Posterior vena cava (tissue), 2 donors: ENCODE measurements at places on chromosomes 1 and 21. TPM values are rescaled to one million over a fixed set of nuclear protein-coding genes. Genes with fewer than 3 reads are reported as not detected.
A peak's percentile ranks its signal among the peaks of the same experiment; 100 is the strongest.

FALEC gene
- total RNA-seq: not detected

CFHR1 gene
- total RNA-seq: 0.76 TPM

SLAMF6 gene
- total RNA-seq: 0.62 TPM

CLDN19 gene
- not detected for total RNA-seq

PUSL1 gene
- total RNA-seq: 10.5 TPM

HSPA6 gene
- total RNA-seq: 6.7 TPM

- peak; percentile 92 for DNase-seq
These were observed at the start of gene HECTD3 for GRCh38 chr1:45010855-45011811. Gene HECTD3 (minus strand): TSS chr1:45011324. CDS start chr1:45011257, 67 bp downstream.

GRCh38 chr1:30334767-30335166, 388.6 kb downstream of the MATN1 start:
- peak; percentile 35 for DNase-seq

- no peak for DNase-seq
These were observed 65.2 kb downstream of the SERINC2 start for GRCh38 chr1:31478167-31478566.

- no peak for DNase-seq
These were observed 77.0 kb downstream of the CAMK2N1 start for GRCh38 chr1:20409012-20409411.

- no peak for DNase-seq
These were observed 17.5 kb downstream of the RSPH1 start for GRCh38 chr21:42478504-42478903.

DNA sequence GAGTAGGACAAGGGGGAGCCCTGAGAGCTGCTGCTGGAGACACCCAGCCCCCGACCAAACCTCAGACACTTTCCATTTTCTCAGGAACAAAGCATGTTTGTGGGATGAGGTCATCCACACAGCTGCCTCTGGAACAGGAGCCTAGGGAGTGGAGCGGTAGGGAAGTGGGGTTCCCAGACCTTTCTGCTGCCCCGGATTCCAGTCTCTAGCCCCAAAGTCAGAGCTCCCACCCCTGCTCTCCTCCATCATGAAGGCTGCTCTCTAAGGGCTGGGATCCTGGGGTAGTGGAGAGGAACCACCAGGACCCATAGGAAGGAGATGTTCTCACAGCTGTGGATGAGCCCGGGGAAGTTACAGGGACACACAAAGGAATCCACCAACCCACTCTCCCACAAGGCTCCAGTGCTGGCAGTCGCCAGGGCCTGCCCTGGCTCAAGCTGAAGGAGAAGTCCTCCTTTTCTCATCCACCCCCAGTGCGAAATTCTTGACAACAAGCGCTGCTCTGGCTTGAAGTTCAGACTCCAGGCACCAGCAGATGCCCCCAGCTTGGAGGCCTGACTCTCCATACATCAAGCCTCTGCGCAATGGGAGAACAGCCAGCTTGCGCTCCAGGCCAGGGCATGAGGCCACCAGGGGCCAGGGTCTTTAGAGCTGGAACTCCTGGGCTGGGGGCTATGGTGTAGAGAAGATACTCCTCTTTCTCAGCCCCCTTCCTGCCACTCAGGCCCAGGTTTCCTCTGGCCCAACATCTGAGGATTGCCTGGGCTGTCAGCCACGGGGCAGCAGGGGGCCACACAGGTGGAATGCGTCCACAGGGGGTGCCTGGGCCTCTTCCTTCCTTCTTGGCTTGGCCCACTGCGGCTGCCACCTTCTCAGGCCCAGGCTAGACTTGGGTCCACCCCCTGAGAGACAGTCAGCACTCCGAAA, 4.5 kb downstream of the FHL3 start:
- DNase-seq: peak; percentile 84

DNA sequence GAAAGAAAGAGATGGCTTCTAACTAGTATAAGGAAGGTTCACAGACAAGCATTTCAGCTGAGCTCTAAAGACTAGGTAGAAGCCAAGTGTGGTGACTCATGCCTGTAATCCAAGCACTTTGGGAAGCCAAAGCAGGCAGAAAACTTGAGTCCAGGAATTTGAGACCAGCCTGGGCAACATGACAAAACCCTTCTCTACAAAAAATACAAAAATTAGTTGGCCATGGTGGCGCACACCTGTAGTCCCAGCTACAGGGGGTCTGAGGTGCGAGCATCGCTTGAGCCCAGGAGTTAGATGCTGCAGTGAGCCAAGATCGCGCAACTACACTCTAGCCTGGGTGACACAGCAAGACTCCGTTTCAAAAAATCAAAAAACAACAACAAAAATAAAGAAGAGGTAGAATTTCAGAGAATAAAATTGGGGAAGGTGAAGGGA, 27.8 kb downstream of the FBXO42 start:
- no peak for DNase-seq

DNA sequence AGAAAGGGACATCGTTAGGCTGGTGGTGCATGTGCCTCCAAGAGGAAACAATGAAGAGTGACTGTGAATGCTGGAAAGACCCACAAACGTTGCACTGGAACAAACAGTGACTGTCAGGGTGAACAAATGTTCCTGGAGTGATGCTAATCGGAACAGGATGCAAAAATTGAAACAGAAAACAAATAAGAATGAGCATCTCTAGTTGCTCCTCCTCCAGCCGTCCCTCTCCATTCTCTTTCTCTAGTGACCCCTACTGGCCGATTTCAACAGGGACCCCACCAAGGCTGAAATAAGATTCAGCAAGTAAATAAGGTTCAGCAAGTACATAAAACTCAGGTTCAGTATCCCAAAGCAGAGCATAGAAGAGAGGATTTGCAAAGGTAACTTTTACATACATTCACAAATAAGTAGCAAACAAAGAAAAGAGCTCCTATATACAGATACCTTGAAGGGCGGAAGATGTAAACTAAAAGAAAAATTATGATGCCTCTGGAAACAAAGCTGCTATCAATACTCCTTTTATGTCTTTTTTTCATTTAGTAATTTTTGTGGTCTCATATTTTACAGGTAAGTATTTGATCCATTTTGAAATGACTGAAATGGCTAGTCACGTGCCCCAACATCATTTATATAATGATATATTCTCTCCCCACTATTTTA, 836.1 kb upstream of the ADAMTS5 start:
- no peak for DNase-seq

DNA sequence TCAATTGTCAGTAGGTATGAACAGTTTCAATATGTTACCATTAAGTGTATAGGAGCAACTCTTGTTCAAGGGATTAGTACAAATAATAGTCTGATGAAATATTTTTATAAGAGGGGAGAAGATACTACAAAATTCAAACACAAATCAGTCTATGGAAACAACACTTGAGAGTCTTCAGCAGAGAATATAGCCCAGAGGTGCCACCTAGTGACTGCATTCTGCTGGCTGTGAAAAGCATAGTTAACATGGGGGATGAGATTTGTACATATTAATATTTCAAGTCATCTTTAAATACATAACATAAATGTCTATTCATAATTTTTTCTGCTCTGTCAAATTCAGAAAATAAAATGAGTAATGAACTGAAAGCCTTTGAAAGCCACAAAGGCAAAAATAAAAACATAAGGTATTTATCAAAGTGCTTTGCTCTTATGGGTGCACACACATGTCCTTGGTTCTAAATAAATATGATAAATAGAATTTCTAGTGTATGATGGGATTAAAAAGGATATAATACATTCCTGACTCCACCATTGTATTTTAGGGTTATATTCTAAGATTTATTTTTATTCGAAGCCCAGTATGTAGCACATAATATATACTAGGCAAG, 440.9 kb upstream of the ZRANB2 start:
- no peak for DNase-seq

DNA sequence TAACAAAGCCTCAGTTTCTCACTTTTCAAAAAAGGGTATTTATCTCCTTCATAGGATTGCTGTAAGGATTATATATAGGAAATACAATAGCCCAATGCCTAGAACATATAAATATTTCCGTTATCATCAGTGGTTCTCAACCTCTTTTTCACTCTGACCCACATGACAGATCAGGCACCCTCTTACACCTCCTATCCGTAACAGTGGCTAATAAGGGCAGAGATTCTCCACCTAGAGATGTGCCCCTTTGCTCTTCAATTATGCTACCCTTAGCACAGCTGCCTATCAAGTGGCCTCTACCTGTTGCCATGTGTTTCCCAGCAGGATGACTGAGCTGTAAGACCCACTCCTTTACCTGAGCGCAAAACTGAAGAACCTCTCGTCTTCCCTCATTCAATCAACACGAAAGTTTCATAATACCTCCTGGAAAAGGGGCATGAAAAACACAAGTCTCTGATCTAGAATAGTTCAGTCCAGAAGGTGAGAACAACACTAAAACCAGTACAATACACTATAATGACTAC, 10.5 kb downstream of the PUM1 start:
- DNase-seq: no peak

DNA sequence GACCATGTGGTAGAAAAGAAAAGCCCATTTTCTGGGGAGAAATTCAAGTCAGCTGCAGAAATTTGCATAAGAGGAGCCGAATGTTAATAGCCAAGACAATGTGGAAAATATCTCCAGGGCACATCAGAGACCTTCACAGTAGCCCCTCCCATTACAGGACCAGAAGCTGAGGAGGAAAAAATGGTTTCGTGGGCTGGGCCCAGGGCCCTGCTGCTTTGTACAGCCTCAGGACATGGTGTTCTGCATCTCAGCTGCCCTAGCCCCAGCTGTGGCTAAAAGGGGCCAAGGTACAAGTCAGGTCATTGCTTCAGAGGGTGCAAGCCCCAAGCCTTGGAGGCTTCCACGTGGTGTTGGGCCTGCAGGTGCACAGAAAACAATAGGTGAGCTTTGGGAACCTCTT, 108.3 kb downstream of the DMRTB1 start:
- DNase-seq: peak; percentile 41

DNA sequence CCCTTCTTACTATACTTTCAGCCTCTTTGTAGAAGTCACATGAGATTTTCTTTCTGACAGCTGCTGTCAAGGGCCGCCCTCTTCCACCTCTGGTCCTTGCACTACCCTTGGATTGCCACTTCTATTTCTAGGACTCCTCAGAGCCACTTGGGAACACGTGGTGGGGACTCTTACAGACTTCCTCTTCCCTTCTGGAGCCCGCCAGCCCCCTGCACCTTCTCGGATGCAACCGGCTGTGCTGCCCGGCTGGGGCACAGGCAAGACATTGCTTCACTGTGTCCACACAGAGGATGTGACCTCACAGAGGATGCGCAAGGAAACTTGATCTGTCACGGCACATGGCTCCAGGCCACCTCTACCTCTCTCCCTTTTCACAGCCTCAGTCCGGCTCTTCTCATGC, 2.4 kb upstream of the IKBKE start:
- peak; percentile 92 for DNase-seq

DNA sequence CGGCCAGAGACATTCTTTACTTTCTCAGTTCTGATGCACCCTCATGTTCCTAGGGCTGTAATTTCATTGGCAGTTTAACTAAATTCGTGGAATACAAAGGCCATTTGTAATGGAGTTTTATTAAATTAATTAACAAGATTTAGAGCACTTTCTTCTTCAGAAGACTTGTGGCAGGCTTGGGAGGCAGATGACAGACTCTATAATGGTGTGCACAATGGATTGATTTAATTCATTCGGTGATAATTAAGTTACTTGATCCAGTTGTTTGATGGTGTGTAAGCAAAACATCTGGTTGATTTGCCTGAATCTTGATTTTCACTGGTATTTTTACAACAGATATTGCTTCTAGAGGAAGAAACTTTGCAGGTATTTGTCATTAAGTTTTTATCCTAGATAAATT, 361.9 kb upstream of the GREM2 start:
- no peak for DNase-seq

GRCh38 chr1:14667651-14667984, 69.1 kb downstream of the KAZN start:
- DNase-seq: no peak

DNA sequence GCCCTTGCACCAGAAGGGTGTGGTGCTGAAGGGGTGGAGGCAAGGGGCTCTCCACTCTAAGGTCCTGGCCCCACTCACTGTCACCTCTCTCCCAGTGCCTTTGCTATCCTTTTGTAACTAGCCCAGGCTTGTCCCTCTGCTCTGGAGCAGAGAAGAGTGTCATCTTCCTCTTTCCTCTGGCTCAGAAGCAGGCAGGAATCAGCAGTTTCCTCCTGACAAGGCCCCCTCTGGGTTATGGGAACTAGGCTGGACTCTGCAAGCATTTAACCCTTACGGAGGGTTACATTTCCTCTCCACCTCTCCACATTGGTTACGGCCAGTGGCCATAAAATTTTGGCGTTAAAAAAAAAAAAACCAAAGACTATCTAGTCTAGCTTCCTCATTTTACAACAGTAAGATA, 30.4 kb downstream of the PLXNA2 start:
- no peak for DNase-seq

GRCh38 chr1:119613769-119614720, 34.0 kb downstream of the ZNF697 start:
- peak; percentile 93 for DNase-seq

- peak; percentile 92 for DNase-seq
These were observed 35.9 kb downstream of the ITPKB start for GRCh38 chr1:226702957-226703831.

DNA sequence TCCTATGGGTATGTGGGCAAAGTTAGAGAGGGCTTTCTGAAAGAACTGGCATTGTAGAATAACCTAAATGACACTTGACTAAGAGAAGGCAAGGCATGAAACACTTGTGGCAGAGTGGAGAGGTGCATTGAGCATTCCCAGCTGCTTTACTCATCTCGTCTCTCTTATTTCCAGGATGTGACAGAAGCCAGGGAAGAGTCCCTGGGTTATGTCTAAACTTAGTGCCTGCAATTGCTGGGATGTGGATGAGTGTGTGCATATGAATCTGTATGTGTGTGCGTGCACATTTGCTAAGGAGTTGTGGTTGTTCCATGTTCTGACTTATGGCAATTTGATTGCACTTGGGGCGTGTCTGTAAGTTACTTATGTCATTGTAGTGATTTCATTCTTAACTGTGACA, 1326.5 kb upstream of the B3GALT2 start:
- DNase-seq: no peak

DNA sequence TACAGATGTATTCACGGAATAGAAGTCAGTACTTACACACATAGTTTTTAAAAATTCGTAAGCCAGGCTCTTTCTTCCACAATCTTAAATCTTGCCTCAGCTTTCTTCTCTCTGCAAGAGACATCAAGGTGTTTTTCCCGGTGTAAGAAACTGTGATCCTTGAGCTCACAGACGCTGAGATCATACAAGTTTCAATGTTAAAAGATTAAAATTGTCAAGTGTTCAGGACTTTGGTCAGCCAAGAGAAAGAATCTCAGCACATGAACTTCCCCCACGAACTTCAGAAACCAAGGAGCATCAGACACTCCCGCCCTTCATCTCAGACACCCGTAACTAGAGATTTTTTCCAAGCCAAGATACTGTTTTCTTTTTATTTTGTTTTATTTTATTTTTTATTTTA, 6.2 kb downstream of the UTS2 start:
- DNase-seq: no peak

DNA sequence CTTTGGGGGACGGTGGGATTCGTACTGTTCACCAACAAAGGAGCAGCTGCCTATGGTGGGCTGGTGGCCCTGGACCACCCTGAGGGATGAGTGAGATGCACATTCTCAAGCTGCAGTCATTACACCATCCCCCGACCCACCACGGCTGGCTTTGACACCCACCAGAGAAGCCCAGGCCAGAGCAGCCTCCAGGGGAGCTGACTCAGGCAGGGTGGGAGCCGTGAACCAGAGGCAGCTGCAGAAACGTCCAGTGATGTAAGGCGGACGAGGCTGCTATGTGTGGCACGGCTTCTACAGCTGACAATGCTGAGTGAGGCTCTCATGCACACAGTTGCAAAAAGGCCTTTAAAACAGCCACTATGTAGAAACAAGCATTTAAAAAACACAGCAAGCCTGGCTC, 40.1 kb downstream of the CHAF1B start:
- peak; percentile 74 for DNase-seq

- DNase-seq: no peak
These were observed 355.5 kb downstream of the HLX start for GRCh38 chr1:221234791-221235190.
